ENCODE measurements at places on chromosomes 1 and 21.

GRCh38 chr1:162912061-162912667, 51.2 kb upstream of the CCDC190 start:
- DNase-seq, result no peak

DNA sequence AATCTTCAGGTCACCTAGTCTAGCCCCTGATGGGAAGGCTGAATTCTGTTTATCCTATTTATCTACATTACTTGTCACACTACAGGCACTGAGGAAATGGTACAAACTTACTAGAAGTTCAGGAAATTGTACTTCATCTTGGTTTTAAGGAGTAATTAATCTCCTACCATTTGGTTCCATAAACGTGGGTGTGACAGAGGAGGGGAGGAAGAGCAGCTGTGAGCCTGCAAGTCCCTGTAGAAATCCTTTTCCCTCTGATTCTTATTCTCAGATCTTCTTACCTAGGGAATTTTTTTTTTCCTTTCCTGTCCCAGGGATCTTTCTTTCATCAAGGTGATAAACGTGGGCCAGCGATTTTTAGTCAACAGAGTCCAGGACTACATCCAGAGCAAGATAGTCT, 14.1 kb downstream of the PFKFB2 start:
- DNase-seq, result no peak

DNA sequence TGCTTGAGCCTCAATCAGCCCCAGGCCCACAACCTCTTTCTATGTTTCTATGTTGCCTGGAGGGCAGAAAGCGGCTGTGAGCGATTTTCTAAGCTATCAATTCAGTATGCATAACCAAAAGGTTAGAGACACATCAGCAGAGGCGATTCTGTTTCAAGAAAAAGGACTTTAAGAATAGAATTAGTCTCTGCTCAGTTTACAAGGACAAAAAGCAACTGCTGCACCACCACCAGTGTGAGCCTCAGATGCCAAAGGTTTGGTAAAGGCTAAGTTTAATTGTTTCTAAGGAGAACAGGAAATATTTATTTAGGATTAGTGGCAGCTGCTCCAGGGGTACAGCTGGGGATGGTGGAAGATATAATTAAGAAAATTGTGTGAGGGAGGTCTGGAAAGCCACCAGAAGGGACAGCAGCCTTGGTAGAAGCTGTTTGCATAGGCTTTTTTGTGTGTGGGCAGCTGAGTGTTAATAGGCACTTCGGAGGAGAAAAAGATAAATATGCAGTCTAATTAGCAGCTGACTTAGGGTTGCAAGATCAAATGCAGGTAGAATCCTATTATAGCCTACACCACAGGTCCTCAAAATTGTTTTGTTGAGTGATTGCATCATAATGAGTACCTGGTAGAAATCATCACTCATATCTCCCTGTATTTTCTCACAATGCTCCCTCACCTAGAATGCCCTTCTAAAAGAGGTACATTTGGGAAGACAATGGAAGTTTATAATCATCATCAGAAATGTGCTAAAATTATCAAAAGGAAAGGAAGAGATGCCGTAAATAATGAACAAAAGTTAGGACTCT, 35.8 kb downstream of the ZC3H11B start:
- DNase-seq, result no peak

DNA sequence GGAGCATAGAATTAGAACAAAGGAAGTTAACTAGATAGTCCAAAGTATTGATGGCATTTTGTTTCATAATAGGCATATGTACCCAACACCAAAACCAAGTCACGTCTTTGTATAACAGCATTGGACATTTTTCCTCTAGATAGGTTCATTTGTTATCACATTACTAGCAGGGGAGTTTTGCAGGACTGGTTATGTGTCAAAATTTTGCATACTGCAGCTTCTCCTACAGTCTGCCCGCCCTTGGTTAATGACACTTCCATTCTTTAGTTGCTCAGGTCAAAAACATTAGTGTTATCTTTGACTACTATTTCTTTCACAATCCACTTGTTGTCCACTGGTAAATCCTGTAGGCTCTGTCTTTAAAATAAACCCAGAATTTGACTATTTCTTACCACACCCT, 8.9 kb downstream of the CAPZA1 start:
- DNase-seq, result no peak

DNA sequence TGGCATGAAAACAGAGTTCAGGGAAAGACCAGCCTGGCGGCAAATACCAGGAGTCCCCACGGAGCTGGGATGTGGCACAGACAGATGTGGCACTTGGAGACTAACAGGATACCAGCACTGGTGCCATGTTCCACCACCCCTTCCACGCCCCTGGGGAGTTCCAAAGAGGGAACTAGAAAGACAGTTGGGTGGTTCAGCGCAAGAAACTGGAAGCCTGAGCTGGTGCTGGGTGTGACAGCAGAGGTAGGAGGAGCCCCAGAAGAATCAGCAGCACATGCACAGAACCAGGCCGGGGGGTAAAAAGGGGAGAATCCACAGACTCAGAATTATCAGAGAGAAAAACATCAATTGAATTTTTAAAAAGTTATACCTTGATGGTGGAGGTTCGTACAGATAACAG, 22.4 kb downstream of the DDX20 start:
- DNase-seq, result no peak

DNA sequence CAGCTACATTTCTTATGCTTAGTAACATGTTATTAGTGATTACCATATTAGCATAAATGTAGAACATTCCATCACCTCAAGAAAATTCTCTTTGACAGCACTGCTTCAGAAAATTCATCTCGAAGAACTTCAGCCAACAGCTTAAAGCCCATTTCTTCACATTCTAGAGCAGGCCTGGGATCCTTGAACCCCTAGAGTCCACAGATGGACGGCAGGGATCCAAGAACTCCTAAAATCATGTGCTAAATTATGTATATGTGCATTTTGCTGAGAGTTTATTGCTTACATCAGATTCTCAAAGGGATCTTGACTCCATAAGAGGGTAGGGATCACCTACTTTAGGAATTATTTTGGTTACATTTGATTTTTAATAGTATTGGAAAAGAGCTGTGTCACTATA, 76.2 kb upstream of the TEKT2 start:
- DNase-seq, result no peak

- no peak for DNase-seq
These were observed 311.7 kb downstream of the KCTD3 start for GRCh38 chr1:215878843-215879242.

DNA sequence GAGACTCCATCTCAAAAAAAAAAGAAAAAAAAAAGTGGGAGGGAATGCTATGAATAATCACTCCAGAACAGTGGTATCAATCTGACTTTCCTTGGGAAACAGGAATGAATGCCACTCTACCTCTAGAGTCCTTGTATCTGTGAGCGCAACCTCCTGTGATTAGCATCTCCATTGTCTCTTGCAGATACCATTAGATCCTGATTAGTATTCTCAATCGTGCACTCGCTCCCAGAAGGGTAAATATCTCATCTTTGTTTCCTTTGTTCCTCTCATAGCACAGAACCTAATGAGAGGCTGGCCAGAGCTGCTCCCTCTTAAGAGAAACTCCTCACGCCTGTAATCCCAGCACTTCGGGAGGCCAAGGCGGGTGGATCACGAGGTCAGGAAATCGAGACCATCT, 184.4 kb upstream of the KCNK2 start:
- no peak for DNase-seq

Data from frontal cortex (tissue), 4 donors.